Stimulated activated CD4-positive, alpha-beta T cell treated with anti-CD3 and anti-CD28 coated beads, Interleukin-2, amount 100 ng/mL, for 48 hours (primary cell): ENCODE measurements at places on chromosomes 6 and 20.

DNA sequence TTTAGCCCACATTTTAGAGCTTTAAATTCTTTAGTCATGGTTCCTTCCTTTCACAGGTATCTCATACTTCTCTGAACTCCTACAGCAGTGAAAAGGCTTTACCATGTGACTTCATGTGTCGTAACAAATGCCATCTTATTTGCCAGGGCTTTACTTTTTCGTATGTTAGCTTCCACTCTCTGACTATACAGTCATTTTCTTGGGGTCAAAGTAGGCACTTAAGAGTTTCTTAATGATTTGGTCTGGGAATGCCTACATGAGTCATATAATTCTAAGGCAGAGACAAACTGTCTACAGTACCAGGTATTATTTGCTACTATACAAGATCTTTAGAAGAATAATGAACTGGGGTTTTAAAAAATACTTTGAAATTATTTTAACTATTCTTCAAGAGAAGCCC, 15.0 kb downstream of the RAB23 start:
- DNase-seq: no peak

DNA sequence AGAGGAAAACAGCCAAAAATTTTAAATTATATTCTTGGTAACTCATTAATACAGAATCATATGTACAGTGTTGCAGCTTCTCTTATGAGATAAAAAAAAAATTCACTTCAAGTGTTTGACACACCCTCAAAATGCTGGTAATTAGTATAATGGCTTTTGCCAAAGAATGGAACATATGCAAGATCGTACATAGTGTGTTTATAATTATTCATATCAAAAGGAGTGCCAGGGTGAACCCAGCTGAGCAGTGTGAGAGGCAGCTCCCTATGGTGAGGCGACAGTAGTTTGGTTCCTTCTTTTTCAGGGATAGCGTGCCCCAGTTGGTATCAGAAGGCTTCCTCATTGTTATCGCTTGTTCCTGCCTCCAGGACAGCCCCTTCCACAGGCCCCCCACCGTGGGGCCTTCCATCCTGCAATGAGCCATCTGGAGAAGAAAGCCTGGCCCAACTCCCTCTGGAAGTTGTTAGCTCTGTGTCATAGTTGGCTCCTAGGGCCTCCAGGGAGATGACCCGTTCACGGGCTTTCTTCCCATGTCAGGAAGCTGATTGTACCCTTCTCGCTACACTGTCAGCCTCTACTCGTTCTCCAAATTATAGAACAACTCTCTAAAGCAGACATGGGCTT, 150.7 kb downstream of the FRK start:
- DNase-seq: no peak

DNA sequence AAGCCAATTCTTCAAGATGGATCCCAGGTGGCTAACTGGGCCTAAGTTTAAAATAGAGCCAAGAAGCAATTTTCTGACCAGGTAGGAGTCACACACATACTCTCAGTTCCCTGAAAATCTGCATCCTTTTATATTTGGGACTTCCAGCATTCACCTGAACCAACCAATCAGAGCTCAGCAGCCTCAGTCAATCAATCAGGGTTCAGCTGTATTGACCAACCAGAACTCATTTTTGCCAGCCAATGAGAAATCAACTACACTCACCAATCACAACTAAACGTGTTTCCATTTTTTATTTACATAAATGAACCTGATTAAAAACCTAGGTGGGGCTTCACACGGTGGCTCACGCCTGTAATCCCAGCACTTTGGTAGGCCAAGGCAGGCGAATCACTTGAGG, 37.5 kb downstream of the SLC17A4 start:
- no peak for DNase-seq

DNA sequence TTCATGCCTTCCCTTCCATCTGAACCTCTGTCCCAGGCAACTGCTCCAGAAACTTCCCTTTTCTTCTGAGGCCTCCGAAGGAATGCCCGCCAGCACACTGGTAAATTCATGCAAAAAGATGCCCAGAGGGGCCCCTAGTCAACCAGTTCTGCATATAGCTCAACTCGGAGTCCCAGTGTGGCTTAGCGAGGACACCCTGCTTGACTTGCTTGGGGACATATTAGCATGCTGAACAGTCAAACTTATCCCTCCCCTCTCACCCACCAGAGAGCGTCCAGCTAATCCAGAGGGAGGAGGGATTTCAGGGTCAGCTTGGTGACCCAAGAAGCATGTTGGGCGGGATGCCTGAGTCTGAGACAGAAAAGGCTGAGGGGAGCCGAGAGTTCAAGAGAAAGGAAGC, 23.0 kb upstream of the MDFI start:
- DNase-seq: no peak

GRCh38 chr6:8481727-8482126, 46.4 kb upstream of the SLC35B3 start:
- no peak for DNase-seq

DNA sequence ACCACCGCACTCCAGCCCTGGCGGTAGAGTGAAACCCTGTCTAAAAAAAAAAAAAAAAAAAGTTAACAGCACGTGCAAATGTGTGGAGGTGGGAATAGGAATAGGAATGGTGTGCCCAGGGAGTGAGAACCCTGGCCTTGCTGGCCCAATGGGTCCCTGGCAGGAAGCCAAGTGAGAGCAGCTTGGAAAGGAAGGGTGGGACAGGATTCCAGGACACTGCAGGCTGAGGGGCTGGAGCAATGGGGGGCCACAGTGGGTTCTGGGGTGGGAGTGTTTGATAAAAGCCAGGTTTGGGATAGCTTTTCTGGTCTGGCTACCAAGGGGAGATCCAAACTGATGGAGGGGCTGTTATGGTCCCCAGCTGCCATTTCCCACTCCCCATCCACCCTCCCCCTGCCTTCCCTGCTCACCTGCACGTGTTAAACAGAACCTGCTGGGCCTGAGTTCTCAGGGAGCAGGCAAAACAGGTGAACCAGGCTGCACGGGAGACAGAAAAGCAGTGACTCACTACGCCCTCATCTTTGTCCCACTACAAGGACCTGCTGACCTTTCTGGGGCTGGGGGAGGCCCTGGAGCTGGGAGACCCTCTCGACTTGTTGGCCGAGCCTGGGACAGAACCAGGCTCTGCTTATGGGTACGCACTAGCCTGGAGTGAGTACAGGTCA, 3.3 kb downstream of the SUN5 start:
- no peak for DNase-seq

GRCh38 chr6:96899451-96899998, 1.8 kb upstream of the NDUFAF4 start:
- no peak for DNase-seq

- no peak for DNase-seq
Measured at GRCh38 chr20:31695849-31696804, 26.5 kb downstream of the BCL2L1 start.

- DNase-seq: no peak
Measured at GRCh38 chr20:31769681-31770080, 30.6 kb downstream of the TPX2 start.

- no peak for DNase-seq
Measured at GRCh38 chr20:32510601-32511357, 74.4 kb downstream of the NOL4L start.
